Right ventricle myocardium inferior (tissue), 1 donor: ENCODE measurements at places on chromosomes 13 and 19. TPM values are rescaled to one million over a fixed set of nuclear protein-coding genes. Genes with fewer than 3 reads are reported as not detected.
A peak's percentile ranks its signal among the peaks of the same experiment; 100 is the strongest.

DNA sequence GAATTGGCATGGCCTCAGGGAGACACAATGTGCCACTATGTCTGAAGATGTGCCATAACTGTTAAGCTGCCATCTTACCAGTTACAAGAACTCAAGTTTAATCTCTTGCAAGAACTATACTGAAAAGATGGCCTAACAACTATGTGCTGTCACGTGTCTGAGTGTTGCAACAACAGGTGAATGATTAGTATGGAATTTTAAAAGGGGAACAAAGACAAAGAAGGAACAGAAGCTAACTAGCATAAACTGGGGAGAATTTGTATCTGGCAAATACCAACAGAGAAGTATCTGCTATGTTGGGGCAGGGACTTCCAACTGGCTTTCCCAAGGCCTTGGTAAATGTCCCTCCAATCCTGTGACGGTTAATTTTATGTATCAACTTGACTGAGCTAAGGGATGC, 11.5 kb upstream of the ACOD1 start:
- DNase-seq, result no peak

The TLE6 gene
- 1.1 TPM for total RNA-seq

GRCh38 chr19:13013649-13014048, 18.4 kb downstream of the NFIX start:
- no peak for DNase-seq

The ZNF492 gene
- 0.16 TPM for total RNA-seq

DNA sequence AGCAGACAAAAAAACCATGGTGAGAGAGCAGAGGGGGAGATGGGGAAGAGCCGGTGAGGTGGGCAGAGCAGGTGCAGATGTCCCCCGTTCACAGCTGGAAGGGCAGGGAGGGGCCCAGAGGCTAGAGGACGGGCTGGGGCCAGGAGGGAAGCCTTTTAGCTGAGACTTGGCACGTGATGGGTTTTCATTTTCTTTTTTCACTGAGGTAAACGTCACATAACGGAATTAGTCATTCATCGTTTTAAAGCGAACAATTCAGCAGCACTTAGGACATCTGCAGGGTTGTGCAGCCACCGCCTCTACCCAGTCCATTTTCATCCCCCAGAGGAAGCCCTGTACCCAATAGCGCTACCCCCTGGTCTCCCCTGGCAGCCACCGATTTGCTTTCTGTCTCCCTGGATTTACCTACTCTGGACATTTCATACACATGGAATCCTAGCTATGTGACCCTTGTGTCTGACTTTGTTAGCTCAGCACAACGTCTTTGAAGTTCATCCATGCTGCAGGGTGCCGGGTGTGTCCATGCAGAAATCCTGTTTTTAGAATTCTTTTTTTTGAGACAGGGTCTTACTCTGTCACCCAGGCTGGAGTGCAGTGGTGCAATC, 16.0 kb upstream of the EMC10 start:
- no peak for DNase-seq

- no peak for DNase-seq
These were observed 7.1 kb upstream of the KLK14 start for GRCh38 chr19:51089786-51090185.

The ZNF841 gene
- 7.2 TPM for total RNA-seq

The TNFSF9 gene
- 0.78 TPM for total RNA-seq

DNA sequence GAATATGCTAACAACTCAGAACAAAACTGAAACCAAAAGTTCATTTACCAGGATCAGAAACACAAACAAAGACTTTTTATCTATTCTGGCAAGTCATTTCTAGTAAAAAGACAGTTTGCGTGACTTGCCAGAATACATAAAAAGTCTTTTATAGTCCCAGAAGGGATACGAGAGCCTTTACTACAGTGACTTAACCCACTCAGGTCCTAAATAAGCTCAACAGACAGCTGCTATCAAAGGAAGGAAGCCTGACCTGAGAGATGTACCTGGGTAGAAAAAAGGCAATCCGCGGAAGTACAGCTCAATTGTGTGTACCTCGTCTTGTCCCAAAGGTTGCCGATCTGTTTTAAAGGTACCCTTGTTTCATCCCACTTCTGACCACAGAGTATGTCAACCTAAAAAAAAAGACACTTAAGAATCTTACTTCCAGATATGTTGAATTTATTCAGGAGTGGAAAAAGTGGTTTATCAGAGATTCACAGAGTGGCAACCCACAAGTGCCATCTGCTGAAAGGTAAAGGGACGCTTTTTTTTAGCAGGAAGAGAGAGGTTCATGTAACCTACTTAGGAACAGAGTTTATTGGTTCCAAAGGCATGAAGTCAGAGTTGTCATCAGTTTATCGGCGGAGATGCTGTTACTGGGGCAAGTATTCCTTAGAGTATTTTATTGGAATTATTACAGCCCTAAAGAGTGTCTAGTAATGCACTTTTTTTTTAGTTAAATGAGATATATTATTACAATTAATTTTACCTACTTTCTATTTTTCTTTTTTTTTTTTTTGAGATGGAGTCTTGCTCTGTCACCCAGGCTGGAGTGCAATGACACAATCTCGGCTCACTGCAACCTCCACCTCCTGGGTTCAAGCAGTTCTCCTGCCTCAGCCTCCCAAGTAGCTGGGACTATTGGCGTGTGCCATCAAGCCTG, 69.7 kb upstream of the C1QTNF9B start:
- DNase-seq, result no peak

The OR7D2 gene
- 0.08 TPM for total RNA-seq

- DNase-seq, result no peak
These were observed 69.1 kb downstream of the ATP7B start for GRCh38 chr13:51942189-51942588.

DNA sequence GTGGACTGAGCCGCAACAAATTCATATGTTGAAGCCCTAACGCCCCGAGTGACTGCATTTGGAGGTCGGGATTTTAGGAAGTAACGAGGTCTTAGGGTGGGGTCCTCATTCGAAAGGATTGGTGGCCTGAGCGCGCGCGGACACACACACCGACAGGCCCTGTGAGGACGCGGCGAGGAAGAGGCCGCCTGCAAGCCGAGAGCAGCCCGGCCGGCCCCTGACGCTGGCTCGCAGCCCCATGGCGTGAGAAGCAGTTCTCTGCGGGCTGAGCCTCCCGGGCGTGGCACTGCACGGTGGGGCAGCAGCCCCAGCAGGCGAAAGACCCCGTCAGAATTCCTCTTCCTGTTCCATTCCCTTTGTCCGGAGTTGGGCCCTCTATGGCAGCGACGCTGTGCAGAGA, 131.2 kb downstream of the CRYL1 start:
- DNase-seq, result no peak

The LIM2 gene
- total RNA-seq, result not detected

The MEIOSIN gene
- total RNA-seq, result not detected

GRCh38 chr19:2618611-2619010, 83.9 kb downstream of the GNG7 start:
- DNase-seq, result peak; percentile 93

GRCh38 chr19:15371786-15372380, 7.7 kb downstream of the AKAP8 start:
- DNase-seq, result no peak

DNA sequence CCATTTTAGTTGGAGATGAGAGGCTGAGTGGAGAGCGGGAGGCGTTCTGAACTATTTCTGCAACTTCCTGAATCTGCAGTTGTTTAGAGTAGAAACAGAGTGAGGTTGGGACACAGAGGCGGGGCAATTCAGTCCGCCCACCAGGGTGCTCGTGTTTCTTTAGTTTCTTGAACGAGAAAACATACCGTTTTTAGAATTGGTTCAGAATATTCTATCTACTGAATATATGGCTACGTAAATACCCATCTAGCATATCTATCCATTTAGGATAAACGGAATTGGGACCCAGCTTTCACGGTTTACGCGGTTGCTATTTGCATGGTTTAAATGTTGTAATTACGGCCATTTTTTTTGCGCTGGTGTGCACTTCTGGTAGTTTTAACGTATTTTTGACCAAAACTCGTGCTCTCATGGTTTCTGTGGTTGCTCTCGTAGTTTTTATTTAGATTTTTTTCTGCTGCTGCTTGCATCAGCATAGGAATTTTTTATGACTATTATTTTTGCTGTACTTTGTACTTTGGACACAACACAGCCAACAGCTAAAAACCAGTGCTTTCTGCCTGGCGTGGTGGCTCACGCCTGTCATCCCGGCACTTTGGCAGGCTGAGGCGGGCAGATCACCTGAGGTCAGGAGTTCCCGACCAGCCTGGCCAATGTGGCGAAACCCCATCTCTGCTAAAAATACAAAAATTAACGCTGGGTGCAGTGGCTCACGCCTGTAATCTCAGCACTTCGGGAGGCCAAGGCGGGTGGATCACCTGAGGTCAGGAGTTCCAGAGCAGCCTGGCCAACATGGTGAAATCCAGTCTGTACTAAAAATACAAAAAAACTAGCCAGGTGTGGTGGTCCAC, 32.7 kb downstream of the TIMM13 start:
- no peak for DNase-seq

GRCh38 chr19:806815-807421, 9.7 kb downstream of the PTBP1 start:
- DNase-seq, result no peak

The MUC16 gene
- 0.05 TPM for total RNA-seq

The IL4I1 gene
- total RNA-seq, result 0.30 TPM

The MFSD12 gene
- total RNA-seq, result 23.7 TPM

GRCh38 chr19:16361254-16361653, 36.6 kb downstream of the KLF2 start:
- peak; percentile 39 for DNase-seq

The CCDC106 gene
- total RNA-seq, result 17.4 TPM

DNA sequence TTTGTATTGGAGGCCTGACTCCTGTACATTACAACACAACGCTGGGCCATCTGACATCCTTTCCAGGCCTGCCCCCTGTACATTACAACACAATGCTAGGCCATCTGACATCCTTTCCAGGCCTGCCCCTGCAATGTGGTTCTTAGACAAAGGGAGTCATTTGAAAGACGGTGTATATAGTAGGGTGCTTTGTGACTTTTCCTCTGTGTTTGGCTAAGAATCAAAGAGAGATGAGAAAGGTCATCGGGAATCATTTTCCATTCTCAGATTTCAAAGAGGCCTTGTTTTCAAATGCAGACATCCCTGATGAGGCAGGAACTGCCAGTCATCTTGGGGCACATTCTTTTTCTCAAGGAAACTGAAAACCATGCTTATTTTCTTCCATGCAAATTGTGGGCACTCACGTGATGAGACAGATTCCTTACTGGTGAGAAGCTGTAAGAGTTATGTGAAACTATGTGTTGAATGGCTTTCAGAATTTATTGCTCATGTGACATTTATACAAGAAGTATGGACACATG, 551.6 kb downstream of the MYO16 start:
- DNase-seq, result no peak

The SPATA13 gene
- total RNA-seq, result 9.9 TPM

The YJEFN3 gene
- 6.5 TPM for total RNA-seq

DNA sequence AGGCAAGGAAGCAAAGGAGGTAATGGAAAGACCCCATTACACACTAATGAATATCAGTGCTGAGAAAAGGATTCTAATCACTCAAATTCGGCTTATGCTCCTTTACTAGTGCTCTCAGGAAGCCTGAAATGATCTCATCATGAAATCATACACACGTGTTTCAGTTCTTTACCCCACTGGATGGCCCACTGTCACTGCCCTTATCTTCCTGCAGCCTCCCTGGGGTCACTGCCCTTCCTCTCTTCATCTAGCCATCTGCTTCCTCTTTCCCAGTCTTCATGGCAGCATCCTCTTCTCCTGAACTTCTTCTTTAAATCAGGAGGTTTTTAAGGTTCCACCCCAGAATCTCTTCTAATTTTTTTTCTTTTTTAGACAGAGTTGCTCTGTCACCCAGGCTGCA, 27.9 kb upstream of the EEF1AKMT1 start:
- no peak for DNase-seq

The ZNF729 gene
- total RNA-seq, result not detected

- DNase-seq, result no peak
These were observed 3.0 kb upstream of the SHISA7 start for GRCh38 chr19:55446060-55446459.

DNA sequence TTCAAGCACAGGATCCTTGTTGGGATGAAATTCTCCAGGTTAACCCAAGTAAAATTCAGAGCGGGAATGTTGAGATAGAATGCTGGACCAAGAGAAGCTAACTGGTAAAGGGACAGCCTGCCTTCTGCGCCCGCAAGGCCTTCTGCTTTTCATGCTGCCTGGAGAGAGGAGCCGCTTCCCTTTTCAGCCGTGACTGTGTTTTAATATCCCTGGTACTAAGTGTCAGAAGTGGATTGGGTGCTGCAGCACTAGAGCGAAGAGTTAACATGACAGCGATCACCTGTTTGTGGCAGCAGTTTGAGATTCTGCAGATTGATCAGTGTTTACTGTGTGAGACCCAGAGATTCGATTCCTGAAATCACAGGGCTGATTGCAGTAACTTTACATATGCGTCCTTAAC, 197.4 kb upstream of the ZNF536 start:
- no peak for DNase-seq

DNA sequence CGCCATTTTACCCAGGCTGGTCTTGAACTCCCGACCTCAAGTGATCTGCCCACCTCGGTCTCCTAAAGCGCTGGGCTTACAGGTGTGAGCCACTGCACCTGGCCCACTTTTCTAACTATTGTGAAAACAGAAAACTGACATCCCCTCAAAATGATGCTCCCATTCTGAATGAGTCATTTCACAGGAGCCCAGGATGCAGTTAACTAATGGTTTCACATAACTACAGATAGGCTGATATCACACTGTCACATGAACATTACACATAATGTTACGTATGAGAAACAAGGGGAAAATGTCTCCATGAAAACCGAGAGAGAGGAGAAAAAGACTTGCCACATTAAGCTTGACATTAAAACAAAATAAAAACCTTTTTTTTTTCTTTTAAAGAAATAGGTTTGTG, 37.5 kb downstream of the N4BP2L2 start:
- DNase-seq, result no peak

The SIGLECL1 gene
- total RNA-seq, result not detected

- DNase-seq, result no peak
These were observed 79.5 kb upstream of the GJB6 start for GRCh38 chr13:20311596-20311995.

DNA sequence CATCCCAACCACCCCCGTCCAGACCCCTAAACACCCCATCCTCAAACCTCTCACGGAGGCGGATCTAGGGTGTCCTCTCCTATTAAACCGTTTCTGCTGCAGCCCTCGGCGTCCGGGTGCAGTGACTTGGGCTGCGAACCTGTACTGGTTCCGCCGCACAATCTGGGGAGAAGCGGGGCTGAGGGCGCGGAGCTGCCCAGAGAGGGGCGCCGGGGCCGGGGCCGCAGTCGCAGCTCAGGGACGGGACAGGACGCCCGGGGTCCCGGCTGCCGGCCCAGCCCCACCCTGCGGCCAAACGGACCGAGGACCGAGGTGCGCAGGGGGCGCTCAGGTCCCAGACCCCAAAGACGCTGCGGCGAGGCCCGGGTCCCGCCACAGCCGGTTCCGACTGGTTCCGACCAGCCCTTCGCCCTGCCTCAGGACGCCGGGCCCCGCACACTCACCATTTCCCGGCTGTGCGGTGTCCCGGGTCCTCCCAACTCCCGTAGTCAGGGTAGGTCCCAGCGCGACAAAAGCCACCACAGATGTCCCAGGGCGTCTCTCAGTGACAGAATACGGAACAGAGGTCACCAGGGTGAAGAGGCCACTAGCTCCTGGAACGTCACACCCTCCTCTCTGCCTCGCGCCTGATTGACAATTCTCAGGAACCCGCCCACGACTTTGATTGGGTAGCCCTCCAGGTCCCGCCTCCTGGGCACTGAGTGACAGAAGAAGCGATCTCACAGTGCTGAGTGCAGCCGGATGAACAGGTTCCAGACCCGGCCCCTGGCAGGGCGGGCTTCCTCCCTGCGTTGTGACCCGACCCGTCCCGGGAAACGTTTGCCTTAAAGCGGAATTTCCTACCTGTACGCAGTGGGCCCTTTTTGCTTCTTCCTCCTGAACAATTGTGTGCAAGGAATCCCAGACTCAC, at the start of gene ZNF44:
Gene ZNF44, minus strand, starts transcription at position 635 of the 910 bp plus-strand sequence. Its CDS starts 189 bp downstream, at position 446.
- peak; percentile 98 for DNase-seq

The GJB2 gene
- 0.46 TPM for total RNA-seq

- no peak for DNase-seq
These were observed 1.3 kb upstream of the UPF1 start for GRCh38 chr19:18830488-18830887.
